Chondrocyte (in vitro differentiated cells): ENCODE measurements at places on chromosomes 11 and 22.

DNA sequence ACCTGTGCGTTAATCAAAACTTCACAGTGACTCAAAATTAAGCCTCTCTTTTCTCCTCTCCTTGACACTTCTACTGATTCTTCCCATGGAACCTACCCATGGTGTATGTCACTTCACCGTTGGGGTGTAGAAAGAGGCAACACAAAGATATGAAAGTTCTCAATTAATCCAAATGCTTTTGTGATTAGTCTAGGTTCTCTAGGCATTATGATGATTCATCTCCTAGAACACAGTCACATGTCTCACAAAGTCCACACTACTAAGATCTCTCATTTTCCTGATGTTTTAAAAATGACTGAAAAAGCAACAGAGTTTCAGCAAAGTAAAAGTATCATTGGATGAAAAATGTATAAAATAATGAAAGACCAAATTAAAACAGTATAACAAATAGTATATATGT, 13.7 kb upstream of the SCGB2A2 start:
- no peak for DNase-seq

- DNase-seq, result no peak
Measured at GRCh38 chr11:127006311-127006710, 5.7 kb upstream of the KIRREL3 start.

- DNase-seq, result no peak
Measured at GRCh38 chr11:2477936-2478335, 33.1 kb downstream of the KCNQ1 start.

GRCh38 chr22:31227186-31227585, 15.1 kb downstream of the LIMK2 start:
- DNase-seq, result no peak

DNA sequence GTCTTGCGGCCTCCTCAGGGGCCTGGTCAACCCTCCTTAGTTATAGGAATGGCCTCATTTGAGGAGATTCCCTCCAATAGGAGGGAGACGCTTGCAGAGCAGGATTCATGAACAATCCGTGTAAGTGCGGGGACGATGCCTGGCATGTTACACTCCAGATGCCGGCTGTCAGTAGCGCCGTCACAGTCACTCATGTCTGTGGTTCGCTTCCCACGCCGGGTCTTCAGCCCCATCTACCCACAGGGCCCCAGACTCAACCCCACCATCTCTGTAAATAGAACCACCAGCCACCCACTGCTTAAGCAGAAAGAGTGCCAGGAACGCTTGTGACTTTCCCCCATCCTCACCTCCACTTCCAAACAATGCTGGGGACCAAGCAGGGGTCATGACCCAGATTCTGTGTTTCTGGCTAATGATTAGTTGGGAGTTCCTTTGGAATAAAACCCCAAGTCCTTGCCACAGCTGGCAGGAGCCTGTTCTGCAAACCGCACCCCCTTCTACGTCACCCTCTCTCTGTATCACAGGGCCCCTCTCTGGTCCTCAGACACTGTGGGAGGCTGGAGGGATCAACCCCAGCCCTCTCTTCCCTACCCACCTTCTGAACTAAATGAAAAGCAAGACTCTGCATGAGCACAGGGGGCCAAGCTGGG, 38.8 kb upstream of the TOLLIP start:
- peak; percentile 52 for DNase-seq

DNA sequence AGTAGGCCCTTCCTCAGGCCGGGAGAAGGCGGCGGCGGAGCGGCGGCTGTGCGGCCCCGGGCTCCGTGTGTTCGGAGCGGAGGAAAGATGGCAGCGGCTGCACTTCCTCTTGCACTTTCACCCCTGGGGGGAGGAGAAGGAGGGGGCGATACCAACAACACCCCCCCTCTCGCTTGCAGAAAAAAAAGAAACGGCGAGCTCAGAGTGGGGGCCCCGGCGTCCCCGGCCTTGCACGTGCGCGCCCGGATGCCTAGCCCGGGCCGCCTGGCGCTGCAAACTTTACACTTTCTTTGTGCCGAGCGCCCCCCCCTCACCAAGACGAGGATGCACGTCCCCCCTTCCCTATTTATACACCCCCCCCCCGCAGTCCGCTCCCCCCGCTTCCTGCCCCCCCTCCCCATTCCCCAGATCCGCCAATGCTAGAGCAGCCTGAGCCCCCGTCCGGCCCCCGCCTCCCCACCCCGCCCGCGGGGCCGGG, at the start of gene PATZ1:
Gene PATZ1 (minus strand): TSS at position 92 of the 478 bp plus-strand sequence. CDS start 744 bp downstream, outside the sequence.
- no peak for DNase-seq

DNA sequence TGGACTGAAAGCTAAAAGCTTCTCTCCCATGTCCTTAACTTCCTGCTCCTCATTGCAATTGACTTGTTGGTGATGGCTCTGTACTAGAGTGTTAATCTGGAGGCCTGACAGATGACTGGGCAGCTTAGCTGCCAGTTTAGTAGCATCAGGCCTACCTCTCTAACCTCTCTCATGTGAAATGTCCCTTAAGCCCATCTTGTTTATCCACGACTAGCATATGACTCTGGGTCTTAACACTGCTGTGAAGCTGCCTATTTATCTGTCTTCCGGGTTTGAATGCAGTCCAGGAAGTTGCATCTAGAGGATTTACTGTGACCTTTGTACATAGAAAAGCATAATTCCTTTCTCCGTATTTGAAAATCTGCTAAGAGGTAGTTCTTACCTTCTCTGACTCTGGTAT, 85.3 kb upstream of the HORMAD2 start:
- DNase-seq, result no peak

GRCh38 chr22:37334859-37335805, 52.8 kb downstream of the CYTH4 start:
- no peak for DNase-seq

DNA sequence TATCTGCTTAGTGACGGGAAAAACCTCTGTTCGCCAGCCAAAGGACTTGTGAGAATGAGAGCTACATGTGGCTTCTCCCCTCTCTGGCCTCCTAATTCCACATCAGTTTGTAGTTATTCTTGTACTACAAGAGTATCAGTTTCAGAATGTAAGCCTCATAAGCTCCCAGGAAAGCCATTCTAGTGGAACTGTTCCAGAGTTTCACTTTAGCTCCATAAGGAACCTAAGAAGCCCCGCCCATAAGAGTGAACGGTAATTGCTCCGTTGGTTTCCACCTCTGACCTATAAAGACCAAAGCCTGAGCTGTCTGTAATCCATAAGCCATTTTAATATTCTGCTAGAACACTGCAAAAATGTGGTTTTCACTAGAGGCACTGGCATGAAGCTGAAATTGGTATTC, 53.0 kb downstream of the SIK3 start:
- no peak for DNase-seq
